ENCODE measurements at places on chromosomes 3 and 15. TPM values are rescaled to one million over a fixed set of nuclear protein-coding genes. Genes with fewer than 3 reads are reported as not detected.

The MYO5C gene
- 4.6 TPM for total RNA-seq

The GABRR3 gene
- total RNA-seq, result not detected

The CCDC54 gene
- not detected for total RNA-seq

The PPM1L gene
- 0.20 TPM for total RNA-seq

The GPR160 gene
- total RNA-seq, result 1.1 TPM

The IGSF10 gene
- 0.54 TPM for total RNA-seq

The HHLA2 gene
- not detected for total RNA-seq

The MOBP gene
- total RNA-seq, result not detected

The CEP152 gene
- total RNA-seq, result 4.4 TPM

The SOX14 gene
- total RNA-seq, result not detected

The PRRT3 gene
- 0.66 TPM for total RNA-seq

The ABI3BP gene
- total RNA-seq, result 1.2 TPM

The ADAMTSL3 gene
- total RNA-seq, result 0.35 TPM

The SLC12A8 gene
- total RNA-seq, result 0.89 TPM

The ARGFX gene
- not detected for total RNA-seq

The TMEM158 gene
- total RNA-seq, result 19.7 TPM

The LRTM1 gene
- total RNA-seq, result not detected

The PLXNA1 gene
- total RNA-seq, result 16.7 TPM

The GUCA1C gene
- not detected for total RNA-seq

The HERC2 gene
- 51.0 TPM for total RNA-seq

The C3orf62 gene
- total RNA-seq, result 1.7 TPM

The CCDC39 gene
- total RNA-seq, result not detected

The RTP3 gene
- not detected for total RNA-seq

The LYZL4 gene
- total RNA-seq, result not detected

The LEKR1 gene
- 1.0 TPM for total RNA-seq

The ATRIP gene
- 9.8 TPM for total RNA-seq

The STX19 gene
- total RNA-seq, result not detected

The CCDC80 gene
- total RNA-seq, result 54.4 TPM

The WNT5A gene
- total RNA-seq, result 0.66 TPM

The RPSA gene
- 2,963 TPM for total RNA-seq

The BCL2A1 gene
- total RNA-seq, result 11.4 TPM

The HSPBAP1 gene
- total RNA-seq, result 5.2 TPM

The RASL12 gene
- 0.15 TPM for total RNA-seq

The MORC1 gene
- total RNA-seq, result not detected

The GRK7 gene
- total RNA-seq, result not detected

The ZNF445 gene
- total RNA-seq, result 2.9 TPM

The REC114 gene
- total RNA-seq, result not detected

The SNURF gene
- total RNA-seq, result 8.4 TPM

The SERPINI1 gene
- total RNA-seq, result 2.8 TPM

The TNFAIP8L3 gene
- total RNA-seq, result 16.4 TPM

The SI gene
- not detected for total RNA-seq

The TIGIT gene
- total RNA-seq, result not detected

The NDN gene
- 0.28 TPM for total RNA-seq

The GAP43 gene
- total RNA-seq, result not detected

The LOXL1 gene
- total RNA-seq, result 0.34 TPM

The IL16 gene
- not detected for total RNA-seq

The ARPP21 gene
- not detected for total RNA-seq
